T47D (cell line): ENCODE measurements at places on chromosomes 1 and 21.

- DNase-seq = no peak
Measured at GRCh38 chr1:101131239-101131843, 105.5 kb upstream of the S1PR1 start.

GRCh38 chr1:55129194-55129728, 85.9 kb downstream of the USP24 start:
- no peak for DNase-seq

- DNase-seq = no peak
Measured at GRCh38 chr1:100457683-100458082, 80.3 kb upstream of the GPR88 start.

DNA sequence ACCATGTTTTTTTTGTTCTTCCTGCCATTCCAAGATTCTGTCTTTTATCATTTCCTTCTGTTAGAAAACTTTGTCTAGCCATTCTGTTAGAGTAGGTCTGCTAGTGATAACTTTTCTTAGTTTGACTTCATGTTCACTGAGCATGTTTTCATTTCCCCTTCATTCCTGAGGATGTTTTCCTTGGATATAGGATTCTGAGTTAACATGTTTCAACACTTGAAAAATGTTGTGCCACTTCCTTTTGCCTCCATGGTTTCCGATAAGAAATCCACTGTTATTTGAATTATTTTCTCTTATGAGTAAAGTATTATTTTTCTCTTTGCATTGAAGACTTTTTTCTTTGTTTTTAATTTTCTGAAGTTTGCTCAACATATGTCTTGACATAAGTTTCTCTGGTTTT, 66.7 kb downstream of the ATP1A1 start:
- no peak for DNase-seq

DNA sequence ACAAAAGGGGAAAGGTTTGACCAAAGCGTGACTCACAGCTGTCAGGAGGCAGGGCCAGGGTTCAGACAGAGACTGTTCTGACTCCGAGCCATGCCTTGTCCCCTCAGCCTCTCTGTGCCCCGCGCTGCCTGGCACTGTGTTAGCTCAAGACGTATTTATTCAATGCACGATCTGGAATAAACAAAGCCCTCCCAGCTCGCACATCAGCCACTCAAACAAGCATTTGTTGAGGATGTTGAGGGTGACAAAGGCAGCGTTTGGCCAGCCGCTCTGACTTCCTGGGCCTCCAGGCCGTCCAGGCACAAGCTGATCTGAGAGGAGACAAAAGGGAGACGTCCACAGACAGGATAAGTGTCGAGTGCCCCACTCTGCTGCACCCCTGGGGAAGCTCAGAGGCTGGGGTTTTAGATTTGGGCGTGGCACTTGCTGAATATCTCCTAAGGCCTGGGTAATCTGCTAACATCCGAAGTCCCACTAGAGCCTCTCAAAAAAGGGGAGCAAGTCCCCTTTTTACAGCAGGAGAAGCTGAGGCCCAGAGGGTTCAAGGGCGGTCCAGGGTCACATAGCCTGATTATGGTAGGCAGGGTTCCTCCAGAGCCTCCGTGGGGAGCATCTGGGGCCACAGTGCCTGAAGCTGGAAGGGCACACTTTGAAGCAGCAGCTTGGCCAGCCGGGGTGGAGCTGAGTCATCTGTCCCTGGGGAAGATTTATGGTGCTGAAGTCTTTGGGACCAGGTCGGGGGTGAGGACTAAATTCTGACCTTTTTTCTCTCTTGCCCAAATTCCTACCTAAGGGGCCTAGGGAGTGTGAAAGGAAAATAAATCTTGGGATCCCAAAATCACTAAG, 95.9 kb downstream of the SPSB1 start:
- no peak for DNase-seq

DNA sequence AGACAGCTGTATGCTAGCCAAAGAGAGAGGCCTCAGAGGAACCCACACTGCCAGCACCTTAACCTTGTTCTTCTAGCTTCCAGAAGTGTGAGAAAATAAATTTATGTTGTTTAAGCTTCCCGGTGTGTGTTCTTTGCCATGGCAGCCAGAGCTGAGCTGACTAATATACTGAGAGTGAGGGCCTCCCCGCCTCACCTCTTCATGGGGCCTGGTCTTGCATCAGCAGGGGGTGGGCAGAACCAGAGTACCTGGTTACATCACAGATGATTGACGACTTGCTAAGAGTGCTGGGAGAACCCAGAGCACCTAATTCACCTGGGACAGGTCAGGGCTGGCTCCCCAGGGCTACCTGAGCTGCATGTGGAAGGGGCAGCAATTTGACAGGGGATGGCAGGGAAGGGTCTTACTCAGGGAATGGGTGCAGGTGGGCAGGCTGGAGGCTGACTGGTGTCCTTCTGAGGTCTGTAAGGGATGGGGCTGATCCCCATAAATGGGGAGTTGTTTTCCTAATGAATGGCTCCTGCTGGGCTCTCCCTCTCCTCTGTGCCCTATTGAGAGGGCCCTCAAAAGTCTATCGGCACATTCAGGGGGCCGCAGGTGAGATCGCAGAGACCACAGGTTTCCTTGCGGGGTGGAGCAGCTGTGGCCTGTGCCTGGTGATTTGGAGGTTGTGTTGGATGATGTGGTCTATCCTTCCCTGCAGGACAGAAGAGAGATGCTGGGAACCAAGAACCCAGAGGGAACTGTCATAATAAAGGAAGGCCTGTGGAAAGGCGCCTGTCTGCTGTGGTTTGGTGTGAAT, 60.6 kb upstream of the ETV3 start:
- no peak for DNase-seq

DNA sequence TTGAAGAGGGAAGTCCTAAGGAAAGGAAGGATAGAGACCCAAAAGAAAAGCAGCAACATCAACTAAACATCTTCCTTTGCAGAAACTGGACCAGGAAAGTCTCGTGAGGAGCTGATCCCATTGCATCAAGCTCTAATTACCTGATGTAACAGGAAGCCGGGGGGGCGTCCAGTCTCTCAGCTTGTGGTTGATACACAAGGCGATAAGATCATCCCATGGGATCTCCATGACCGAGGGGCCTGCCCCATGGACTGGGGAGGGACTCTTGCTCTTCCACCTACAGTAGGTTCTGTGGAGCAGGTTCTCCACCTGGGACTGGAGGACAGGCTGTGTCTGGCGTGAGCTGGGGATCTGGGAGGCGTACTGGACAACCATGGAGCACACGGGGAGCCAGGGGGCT, 14.8 kb upstream of the LSS start:
- DNase-seq = no peak

- no peak for DNase-seq
Measured at GRCh38 chr1:6317098-6317760, 56.3 kb upstream of the GPR153 start.

- no peak for DNase-seq
Measured at GRCh38 chr1:194045416-194045815, 859.0 kb upstream of the B3GALT2 start.

GRCh38 chr1:158821723-158822122, 9.4 kb upstream of the MNDA start:
- no peak for DNase-seq

GRCh38 chr1:226982451-226983177, 42.5 kb downstream of the COQ8A start:
- DNase-seq = no peak

GRCh38 chr1:29722598-29722997, 486.3 kb downstream of the PTPRU start:
- DNase-seq = no peak

DNA sequence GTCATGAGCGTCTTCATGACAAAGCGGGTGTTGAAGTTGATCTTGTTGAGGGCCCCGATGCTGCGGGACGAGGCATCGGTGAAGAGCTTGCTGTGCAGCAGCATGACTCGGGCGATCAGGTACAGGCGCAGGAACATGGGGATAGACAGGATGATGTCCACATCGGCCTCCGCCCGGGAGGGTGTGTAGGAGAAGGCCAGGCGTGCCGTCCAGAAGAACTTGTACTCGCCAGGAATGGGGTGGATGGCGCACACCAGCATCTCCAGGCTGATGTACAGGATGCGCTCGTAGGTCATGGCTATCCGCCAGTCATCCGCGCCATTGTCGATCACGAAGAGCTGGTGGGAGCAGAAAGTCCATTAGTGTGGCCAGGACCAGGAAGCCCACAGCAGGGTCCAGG, 98.0 kb downstream of the KCNN3 start:
- DNase-seq = no peak

GRCh38 chr1:226863446-226863845, 7.0 kb upstream of the PSEN2 start:
- no peak for DNase-seq

DNA sequence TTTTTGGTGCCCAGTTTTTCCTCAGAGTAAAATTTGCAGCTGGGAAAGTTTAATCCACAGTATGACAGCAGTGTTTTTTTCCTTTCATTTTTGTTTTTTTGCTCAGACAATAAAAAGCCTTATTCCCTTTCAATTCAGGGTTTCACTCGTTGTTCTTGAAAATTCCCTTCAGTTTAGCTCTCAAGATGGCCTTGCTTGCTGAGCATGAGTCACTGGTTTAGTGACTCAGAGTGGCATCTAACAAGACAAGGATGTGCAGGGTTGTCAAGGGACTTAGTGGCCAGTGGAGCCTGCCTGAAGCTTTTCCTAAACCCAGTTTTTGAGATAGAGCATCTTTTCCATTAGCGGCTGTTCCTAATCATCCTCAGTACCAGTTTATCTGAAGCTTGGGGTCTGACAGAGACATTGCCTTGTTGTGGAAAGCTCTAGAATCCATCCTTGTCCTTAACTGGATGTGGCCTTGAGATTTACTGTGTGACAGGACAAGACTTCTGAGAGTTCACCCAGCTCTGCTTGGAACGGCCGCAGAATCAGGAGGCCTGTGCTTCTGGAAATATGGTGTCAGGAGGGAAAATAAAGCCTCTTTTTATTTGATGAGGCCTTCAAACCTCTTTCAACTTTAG, 48.4 kb upstream of the DNAJC6 start:
- no peak for DNase-seq

- DNase-seq = no peak
Measured at GRCh38 chr21:44626262-44626661, 631 bp upstream of the KRTAP10-9 start.

DNA sequence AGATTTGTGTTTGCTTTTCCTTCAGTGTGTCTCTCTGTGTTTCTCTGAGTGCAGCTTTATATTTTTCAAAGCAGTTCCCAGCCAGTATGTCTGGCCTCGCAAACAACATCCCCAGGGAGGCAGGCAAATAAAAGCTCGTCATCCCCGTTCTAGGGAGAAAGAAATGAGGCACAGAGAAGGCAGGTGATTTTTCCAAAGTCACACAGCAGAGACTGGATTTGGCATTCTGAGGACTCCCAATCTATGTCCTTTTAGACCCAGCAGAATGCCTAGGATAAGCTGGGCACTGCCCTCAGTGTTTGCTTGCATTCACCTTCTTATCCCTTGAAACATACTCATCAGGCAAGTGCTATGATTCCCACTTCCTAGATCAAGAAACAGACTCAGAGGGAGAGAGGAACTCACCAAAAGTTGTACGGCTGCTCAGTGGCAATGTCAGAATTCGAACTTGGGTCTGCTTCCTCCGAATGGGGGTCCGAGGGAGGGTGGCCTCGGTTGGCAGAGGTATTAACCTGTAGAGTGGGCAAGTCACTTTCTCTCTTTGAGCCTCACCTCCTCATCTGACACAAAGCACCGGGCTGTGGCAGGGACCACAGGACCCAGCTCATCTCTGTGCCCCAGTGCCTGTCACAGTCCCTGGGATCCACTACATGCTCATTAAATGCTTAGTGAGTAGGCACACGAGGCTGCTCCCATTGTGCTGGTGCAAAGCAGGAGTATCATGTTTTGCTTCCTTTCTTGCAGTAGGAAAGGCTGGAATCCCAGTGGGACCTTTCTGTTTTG, 4.2 kb downstream of the RAP1GAP start:
- DNase-seq = no peak
